ENCODE measurements at places on chromosomes 3 and 15.
A peak's percentile ranks its signal among the peaks of the same experiment; 100 is the strongest.

GRCh38 chr3:149016669-149017541 is 25.6 kb downstream of the GYG1 start:
- peaks cover 4% of the 10 kb centered on the region for H3K4me1 ChIP-seq
- no peaks in the 10 kb centered on the region for H3K27me3 ChIP-seq
- no peak overlapping the region for H3K4me3 ChIP-seq
- DNase-seq: no peak
- peaks cover 27% of the 10 kb centered on the region for H3K36me3 ChIP-seq
- no peak overlapping the region for H3K27ac ChIP-seq

GRCh38 chr3:182796310-182796709 is 3.0 kb downstream of the ATP11B start:
- DNase-seq: no peak
- H3K4me3 ChIP-seq: peak overlapping the region; percentile 8
- peaks cover 3% of the 10 kb centered on the region for H3K36me3 ChIP-seq
- H3K27ac ChIP-seq: no peak overlapping the region

- no peaks in the 10 kb centered on the region for H3K36me3 ChIP-seq
- no peaks in the 10 kb centered on the region for H3K27me3 ChIP-seq
- DNase-seq: no peak
Measured at GRCh38 chr3:19399836-19400235, 251.5 kb downstream of the KCNH8 start.

GRCh38 chr3:190116551-190117067 is 4.1 kb downstream of the P3H2 start:
- peaks cover 2% of the 10 kb centered on the region for H3K36me3 ChIP-seq
- H3K27ac ChIP-seq: no peak overlapping the region
- peaks cover 19% of the 10 kb centered on the region for H3K27me3 ChIP-seq
- peak overlapping the region; percentile 61 for H3K4me3 ChIP-seq

DNA sequence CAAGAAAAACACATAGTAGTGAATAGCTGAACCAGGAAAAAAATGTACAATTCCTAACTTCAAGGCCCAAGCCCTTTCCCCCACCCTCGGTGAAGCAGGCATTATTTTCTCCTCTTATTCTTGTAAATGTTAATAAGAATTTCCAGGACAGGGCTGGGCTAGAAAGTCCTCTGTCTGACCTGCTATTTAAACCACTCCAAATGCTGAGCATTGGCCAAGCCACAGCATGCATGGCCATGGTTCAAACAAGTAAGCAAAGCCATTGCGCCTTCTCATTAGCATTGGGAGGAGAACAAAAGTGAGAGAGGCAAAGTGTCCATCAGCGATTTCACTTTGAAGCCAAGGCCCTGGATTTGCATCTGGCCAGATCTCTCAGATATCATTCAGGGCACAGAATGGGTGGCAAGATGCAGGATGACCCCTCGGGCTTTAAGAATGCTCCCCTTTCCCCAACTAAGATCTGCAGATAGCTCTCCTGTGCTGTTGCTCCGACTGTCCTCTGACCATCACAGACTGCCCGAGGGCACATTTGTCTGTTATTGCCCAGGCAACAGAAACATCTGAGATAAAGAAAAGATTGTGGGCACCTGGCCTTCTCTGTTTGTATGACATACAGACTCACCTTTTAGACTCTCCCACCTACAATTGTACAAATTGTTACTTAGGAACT is 46.3 kb downstream of the CEMIP start:
- H3K27me3 ChIP-seq: no peaks in the 10 kb centered on the region
- H3K27ac ChIP-seq: no peak overlapping the region
- peaks cover 7% of the 10 kb centered on the region for H3K4me1 ChIP-seq

DNA sequence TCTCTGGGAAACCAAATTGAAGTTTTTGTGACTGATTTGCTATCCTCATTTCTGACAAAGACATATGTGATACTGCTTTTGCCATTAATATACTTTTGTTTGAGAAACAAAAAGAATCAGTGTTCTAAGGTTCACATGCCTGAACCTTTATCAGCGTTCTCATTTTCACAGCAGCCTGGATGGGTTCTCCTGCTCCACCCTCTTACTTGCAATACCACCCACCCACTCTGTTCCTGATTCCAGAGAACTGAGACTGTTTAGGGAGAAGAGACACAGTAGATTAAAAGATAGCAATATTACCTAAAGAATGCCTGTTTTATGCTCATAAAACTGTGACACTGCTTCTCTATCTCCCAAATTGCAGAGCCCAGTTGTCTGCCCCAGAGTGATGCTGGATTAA is 25.8 kb upstream of the ARL6 start:
- no peak overlapping the region for H3K4me3 ChIP-seq
- H3K27me3 ChIP-seq: peaks cover 3% of the 10 kb centered on the region
- no peaks in the 10 kb centered on the region for H3K36me3 ChIP-seq
- no peak for DNase-seq

DNA sequence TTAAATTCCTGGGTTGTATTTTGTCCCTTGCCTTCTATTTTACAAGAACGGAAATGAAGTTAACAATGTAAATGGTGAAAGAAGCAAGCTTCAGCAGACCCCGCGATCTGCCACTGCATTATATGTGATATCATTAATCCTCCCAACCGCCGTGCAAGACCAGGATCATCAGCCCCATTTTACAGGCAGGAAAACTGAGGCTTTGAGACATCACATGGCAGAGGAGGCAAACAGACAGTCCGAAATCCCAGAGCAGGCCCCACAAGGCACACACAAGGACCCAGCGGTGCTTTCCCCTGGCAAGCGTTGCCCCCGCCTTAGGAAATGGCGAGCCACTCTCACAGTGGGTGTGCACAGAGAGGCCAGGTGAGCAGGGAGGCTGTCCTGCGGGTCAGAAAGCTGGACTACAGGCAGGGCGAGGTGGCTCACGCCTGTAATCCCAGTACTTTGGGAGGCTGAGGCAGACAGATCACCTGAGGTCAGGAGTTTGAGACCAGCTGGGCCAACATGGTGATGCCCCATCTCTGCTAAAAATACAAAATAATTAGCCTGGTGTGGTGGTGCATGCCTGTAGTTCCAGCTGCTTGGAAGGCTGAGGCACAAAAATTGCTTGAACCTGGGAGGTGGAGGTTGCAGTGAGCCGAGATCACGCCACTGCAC is 16.2 kb downstream of the FGD5 start:
- DNase-seq: no peak
- H3K4me1 ChIP-seq: peaks cover 34% of the 10 kb centered on the region
- no peaks in the 10 kb centered on the region for H3K36me3 ChIP-seq
- peaks cover 17% of the 10 kb centered on the region for H3K27me3 ChIP-seq
- peak overlapping the region; percentile 66 for H3K27ac ChIP-seq

GRCh38 chr3:14439501-14440167 is 37.2 kb downstream of the SLC6A6 start:
- peaks cover 4% of the 10 kb centered on the region for H3K36me3 ChIP-seq
- H3K4me1 ChIP-seq: peaks cover 38% of the 10 kb centered on the region
- no peak for DNase-seq
- no peak overlapping the region for H3K4me3 ChIP-seq

- H3K27ac ChIP-seq: no peak overlapping the region
- no peak for DNase-seq
- no peaks in the 10 kb centered on the region for H3K27me3 ChIP-seq
- H3K4me1 ChIP-seq: peaks cover 41% of the 10 kb centered on the region
Measured at GRCh38 chr3:129689036-129689435, 82.6 kb upstream of the PLXND1 start.

DNA sequence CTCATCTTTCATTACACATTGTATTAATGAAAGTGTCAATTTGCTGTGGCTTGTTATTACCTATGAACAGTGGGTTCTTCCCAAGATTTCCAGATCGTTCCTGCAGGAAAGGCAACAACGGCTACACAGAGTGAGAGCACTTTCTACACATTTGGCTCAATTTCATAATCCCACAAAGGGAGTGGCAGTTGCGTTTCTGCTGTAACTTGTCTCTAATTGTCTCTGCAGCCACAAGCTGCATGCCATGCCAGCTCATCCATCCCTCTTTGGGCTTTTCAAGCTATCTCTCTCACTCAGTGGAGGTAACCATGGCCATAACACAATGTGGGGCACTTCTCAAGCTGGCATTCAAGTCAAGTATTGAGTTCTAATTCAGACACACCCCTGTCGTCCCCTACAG is 27.7 kb upstream of the CPNE4 start:
- peaks cover 7% of the 10 kb centered on the region for H3K27me3 ChIP-seq
- no peak overlapping the region for H3K27ac ChIP-seq

GRCh38 chr15:92541291-92542200 is 114.0 kb downstream of the FAM174B start:
- no peaks in the 10 kb centered on the region for H3K36me3 ChIP-seq
- H3K4me3 ChIP-seq: no peak overlapping the region
- H3K27ac ChIP-seq: no peak overlapping the region
- H3K27me3 ChIP-seq: peaks cover 4% of the 10 kb centered on the region
- no peak for DNase-seq
- H3K4me1 ChIP-seq: no peaks in the 10 kb centered on the region

DNA sequence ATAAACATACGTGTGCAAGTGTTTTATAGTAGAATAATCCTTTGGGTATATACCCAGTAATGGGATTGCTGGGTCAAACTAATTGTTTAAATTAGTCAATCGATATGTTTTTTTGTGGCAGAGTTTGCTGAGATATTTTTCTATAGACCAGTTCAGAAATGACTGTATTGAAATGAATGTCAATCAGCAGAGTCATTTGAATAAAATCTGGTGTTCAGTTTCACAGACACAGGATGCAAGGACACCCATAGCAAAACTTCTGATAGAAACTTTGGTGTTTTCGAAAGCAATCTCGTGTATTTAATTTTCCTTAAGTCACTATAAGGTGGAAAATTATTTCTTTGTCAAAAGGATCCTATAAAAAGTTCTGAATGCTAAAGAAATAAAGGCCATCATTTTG is 434.4 kb downstream of the RAP2B start:
- no peaks in the 10 kb centered on the region for H3K4me1 ChIP-seq
- no peak for DNase-seq
- no peaks in the 10 kb centered on the region for H3K27me3 ChIP-seq
- H3K36me3 ChIP-seq: no peaks in the 10 kb centered on the region
- H3K4me3 ChIP-seq: no peak overlapping the region

- H3K4me1 ChIP-seq: peaks cover 11% of the 10 kb centered on the region
- H3K36me3 ChIP-seq: no peaks in the 10 kb centered on the region
- peak overlapping the region; percentile 15 for H3K4me3 ChIP-seq
- no peak overlapping the region for H3K27ac ChIP-seq
Measured at GRCh38 chr15:29668120-29668602, 154.1 kb downstream of the TJP1 start.

- H3K27me3 ChIP-seq: no peaks in the 10 kb centered on the region
- no peak overlapping the region for H3K4me3 ChIP-seq
- H3K36me3 ChIP-seq: no peaks in the 10 kb centered on the region
- H3K27ac ChIP-seq: peak overlapping the region; percentile 99
- DNase-seq: no peak
- H3K4me1 ChIP-seq: peaks cover 36% of the 10 kb centered on the region
Measured at GRCh38 chr15:25643120-25643519, 204.3 kb upstream of the UBE3A start.

DNA sequence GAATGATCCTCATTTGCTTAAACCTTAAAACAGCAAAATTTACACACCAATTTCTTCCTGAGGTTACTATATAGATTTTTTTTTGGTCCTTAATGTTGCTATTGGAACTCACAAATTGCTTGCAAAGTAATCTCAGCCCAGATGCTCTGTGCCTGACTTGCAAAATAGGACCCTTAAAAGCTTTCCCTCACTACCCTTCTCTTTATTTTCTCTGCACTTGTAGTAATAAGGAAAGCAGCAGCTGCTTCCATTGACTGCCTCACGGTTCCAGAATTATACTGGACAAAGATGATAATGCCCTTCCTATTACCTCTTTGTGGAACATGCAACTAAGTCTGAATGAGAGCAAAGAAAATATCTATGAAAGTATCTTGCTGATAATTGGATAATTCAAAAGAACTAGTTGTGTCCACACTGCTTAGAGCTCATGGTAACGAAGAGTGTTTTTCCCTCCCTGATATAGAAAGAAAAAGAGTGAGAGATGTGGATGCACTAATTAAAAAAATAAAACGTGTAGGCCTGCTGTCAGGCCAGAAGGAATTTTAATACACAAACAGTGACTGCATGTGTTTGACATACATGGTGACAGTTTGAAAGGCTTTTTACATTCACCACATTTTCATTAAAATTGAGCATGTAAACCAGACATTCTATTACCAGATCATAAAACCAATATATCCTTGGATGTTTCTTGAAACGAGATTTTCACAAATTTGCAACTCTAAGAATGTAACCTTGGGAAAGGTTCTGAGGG is 783.1 kb downstream of the GBE1 start:
- no peak for DNase-seq
- H3K4me3 ChIP-seq: no peak overlapping the region
- no peaks in the 10 kb centered on the region for H3K27me3 ChIP-seq
- H3K36me3 ChIP-seq: no peaks in the 10 kb centered on the region
- no peak overlapping the region for H3K27ac ChIP-seq

GRCh38 chr3:170732660-170733245 is 137.2 kb downstream of the RPL22L1 start:
- H3K27ac ChIP-seq: no peak overlapping the region
- peaks cover 6% of the 10 kb centered on the region for H3K4me1 ChIP-seq
- H3K27me3 ChIP-seq: peaks cover 2% of the 10 kb centered on the region
- no peak for DNase-seq
- H3K4me3 ChIP-seq: no peak overlapping the region

DNA sequence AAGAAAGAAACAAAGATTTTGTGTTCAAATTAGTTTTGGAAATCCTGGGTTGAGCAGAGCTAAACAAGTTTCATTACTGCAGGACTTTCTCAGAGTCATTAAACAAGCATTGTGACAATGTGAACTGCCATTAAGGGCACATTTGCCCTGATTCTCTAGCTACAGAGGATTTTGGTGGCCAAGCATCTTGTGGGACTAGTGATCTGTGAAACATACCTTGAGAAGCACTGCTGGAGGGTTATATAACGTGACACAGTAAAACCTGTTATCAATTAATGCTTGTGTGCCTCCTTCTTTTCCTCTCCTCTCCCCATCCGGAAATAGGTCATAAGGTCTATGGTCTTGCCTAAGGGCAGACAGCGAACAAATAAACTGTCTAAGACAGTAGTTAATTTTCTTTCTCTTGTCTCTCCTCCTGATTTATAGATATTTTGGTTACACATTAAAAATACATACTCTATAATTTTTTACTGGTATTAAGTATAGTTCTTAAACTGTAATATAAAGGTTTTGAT is 167.3 kb upstream of the NANOGP8 start:
- DNase-seq: peak; percentile 11
- H3K4me1 ChIP-seq: peaks cover 23% of the 10 kb centered on the region
- H3K4me3 ChIP-seq: no peak overlapping the region
- H3K27me3 ChIP-seq: no peaks in the 10 kb centered on the region
- no peak overlapping the region for H3K27ac ChIP-seq
- H3K36me3 ChIP-seq: peaks cover 6% of the 10 kb centered on the region

GRCh38 chr3:183884097-183884426 is 618 bp downstream of the PARL start:
- peaks cover 13% of the 10 kb centered on the region for H3K27me3 ChIP-seq
- no peak for DNase-seq
- peaks cover 32% of the 10 kb centered on the region for H3K4me1 ChIP-seq
- H3K4me3 ChIP-seq: peak overlapping the region; percentile 98

All from neural crest cell (in vitro differentiated cells).